ENCODE measurements at places on chromosomes 4 and X.

GRCh38 chrX:104913348-104913747 lies 307.1 kb downstream of the TEX13A start:
- peak; percentile 69 for DNase-seq

DNA sequence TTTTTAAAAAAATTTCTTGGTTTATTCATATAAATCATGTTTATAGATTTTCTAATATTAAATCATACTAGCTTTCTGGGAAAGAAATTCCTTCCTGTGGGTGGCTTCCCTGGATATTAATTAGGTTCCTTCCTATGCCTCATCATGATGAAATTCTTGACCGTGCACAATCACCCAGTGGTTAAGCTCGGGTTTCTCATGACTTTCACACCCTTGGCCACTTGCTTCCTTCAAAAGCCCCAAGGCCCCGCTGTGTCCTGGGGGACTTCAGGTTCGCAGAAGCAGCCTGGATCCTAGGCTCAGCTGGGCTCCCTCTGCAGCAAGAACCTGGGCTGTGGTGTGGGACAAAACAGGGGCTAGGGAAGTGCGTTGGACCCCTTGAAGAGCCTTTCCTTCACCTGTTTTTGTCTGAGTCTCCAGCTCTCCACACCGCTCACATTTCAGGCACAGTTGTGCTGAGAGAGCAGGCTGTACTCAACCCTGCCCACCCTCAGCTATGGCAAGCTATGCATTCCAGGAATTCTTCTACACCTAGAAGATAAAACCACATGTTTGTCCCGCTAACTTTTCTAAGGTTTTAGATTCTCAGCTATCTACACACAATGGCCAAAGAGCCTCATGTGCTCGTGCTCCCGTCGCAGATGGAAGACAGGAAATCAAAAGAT lies 48.9 kb upstream of the TMSB15B start:
- DNase-seq: no peak

DNA sequence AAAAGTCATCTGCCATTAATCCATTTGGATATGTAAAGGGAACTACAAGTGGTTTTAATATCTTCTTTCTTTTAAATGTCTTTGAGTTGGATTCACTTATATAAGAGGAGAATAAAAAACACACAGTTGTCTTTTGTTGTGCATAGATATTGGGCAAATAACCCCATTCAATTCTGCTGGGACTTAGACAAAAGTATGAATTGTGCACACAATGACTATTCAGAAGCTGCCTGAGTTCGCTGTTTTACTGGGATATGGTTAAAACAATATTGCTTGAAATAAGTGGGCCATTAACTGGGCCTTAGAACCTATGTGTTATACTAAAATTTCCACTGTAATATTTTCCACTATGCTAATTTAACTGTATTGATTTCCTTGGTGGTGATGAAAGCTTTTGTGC lies 71.7 kb downstream of the PCYT1B start:
- no peak for DNase-seq

DNA sequence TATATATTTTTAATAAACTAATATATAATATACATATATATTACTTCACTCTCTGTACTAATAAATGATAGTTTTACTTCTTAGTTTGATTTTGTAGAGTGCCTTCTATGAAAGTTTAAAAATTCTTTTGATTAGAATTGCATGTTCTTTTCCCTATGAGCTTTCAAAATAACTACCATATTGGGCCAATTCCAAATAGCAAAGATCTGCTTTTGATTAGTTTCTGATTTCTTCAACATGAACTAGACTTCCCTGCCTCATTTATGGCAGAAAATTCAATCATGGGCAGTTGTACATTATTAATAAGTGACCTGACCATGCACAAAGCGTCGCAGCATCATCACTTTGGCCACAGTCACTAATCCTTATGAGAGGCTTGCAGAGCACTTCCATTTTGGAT lies 48.9 kb upstream of the TEX13A start:
- no peak for DNase-seq

GRCh38 chr4:116101321-116101720 lies 984.1 kb downstream of the TRAM1L1 start:
- DNase-seq: no peak

GRCh38 chr4:171710743-171711142 lies 102.5 kb upstream of the GALNTL6 start:
- DNase-seq: no peak

- no peak for DNase-seq
Measured at GRCh38 chr4:141099326-141099725, 33.9 kb downstream of the RNF150 start.

DNA sequence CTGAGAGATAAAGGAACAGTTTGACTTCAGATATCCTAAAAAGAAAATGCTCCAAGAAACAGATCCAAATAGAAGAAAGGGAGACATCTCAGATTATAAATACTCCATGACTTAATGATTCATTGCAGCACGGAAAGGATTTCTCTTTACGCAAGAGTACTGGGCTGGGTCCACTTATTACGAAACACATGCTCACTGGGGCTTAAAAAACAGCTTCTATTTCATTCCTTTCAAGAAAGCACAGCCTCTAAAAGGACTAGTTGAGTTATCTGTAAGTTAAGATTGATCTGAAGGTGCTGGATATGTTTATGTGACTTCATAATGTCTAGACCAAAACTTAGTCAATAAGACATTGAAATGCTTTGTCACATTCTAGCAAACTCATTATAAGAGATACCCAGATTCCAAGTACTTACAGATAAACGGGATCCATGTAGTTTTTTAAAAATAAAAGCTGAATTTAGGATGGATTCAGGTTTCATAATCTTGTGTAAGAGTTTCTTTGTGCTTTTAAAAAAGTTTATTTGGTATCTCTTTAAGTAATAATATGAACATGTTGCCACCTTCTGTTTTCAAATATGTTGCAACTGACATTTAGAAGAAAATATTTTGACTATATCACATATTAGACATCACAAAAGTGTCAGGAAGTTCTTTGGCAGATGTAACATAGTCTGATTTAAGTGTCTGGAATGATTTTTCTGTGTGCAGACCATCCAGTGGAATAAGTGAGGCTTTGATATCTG lies 109.5 kb upstream of the MYOZ2 start:
- no peak for DNase-seq

DNA sequence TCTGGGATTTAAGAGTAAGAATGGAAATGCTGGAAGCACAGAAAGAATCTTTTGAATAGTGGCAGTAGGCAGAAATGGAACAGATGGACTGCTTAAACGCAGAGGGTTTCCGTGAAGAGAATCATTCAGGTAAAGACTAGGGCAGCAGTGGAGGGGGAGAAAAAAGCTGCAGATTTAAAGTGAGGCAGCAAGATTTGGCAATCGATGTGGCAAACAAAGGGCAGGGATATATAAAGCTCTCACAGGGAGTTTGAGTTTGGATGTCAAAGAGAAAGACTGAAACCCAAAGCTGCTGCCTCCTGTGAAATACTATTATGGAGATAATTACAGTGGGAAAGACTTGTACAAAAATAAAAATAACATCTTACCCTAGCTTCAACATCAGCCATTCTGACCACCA lies 384.0 kb downstream of the CENPC start:
- DNase-seq: no peak

GRCh38 chrX:34849371-34849770 lies 93.2 kb upstream of the FAM47B start:
- DNase-seq: no peak

- DNase-seq: no peak
Measured at GRCh38 chr4:66169341-66169740, 499.1 kb upstream of the EPHA5 start.

GRCh38 chr4:99404595-99405287 lies 30.4 kb downstream of the ADH7 start:
- DNase-seq: no peak

DNA sequence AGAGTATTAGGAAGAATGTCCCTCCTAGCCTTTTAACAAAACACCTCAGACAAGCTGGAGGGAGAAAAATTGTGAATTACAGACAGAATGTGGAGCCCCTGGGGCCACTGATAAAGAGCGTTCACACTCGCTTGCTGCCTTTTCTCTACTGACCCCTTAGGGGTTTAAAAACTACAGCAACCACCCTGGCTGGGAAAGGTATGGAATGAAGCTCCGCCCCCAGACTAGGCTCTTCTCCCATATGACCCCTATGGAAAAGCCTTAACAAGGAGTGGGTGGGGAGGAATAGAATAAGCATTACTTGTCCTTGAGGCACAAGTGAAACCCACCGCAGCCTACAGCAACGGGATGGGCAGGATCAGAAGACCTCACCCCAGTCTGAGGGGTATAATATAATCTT lies 26.3 kb downstream of the ANKRD50 start:
- no peak for DNase-seq

Data from NCI-H526 (cell line).